Motor neuron (in vitro differentiated cells): ENCODE measurements at places on chromosomes 12 and 14. TPM values are rescaled to one million over a fixed set of nuclear protein-coding genes. Genes with fewer than 3 reads are reported as not detected.

The CIROP gene
- 0.19 and 0.29 TPM in 2 replicates for total RNA-seq

The ACRBP gene
- 1.8 and 2.6 TPM in 2 replicates for total RNA-seq

The SIX1 gene
- total RNA-seq: 0.09 and 0.10 TPM in 2 replicates

The OR4K17 gene
- not detected in 2 replicates for total RNA-seq

The SYNJ2BP gene
- total RNA-seq: 15.5 and 16.3 TPM in 2 replicates

The PXN gene
- 10.1 and 10.6 TPM in 2 replicates for total RNA-seq

The FOXM1 gene
- total RNA-seq: 0.76 and 1.1 TPM in 2 replicates
